ENCODE measurements at places on chromosomes 16 and 17.

GRCh38 chr17:50106393-50107131 is 11.4 kb downstream of the PDK2 start:
- no peak for DNase-seq

GRCh38 chr16:20289571-20289970 is 37.7 kb downstream of the GP2 start:
- DNase-seq: no peak

DNA sequence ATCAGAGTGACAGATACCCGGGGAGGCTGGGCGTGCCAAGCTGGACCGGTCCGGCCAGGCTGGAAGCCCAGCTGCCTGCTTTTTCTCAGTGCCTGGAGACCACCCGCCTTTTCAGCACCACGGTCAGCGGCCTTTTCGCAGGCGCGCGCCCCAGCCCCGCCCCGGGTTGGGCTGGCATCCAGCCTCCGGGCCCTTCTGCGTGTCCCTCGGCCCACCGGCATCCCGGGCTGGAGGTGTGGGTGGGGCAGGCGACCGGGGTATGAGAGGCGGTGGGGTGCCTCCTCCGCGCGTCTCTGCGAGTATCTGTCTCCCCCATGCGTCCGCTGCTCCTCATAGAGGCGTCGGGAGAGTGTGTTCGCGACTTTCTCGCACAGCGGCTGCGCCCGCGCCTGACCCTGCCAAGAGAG is 102.5 kb downstream of the MRM1 start:
- DNase-seq: no peak

DNA sequence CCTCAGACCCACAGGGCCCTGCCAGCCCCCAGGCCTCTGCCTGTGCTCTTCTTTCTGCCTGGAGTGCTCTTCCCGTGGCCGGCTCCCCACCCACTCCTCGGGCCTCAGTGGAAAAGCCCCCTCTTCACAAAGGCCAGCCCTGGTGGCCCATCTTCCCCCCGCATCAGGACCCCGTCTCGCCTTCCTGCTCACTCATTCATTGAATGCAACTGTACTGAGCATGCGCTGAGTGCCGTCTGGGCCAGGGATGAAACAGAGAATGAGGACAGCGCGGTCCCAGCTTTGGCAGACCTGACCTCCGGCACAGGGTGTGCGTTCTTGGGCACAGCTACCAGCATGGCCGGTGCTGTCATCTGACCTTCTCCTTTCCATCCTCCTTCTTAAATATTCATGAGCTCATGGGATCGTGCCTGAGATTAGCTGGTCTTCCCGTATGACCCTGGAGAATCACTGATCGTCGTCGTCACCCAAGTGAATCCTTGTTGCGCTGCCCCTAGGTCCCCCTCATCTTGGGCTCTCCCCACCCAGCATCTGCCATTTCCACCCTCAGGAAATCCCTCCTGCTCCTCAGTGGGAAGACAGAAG is 16.4 kb upstream of the OSGIN1 start:
- DNase-seq: no peak

- DNase-seq: no peak
Measured at GRCh38 chr17:62791767-62792446, 16.2 kb downstream of the MARCHF10 start.

- no peak for DNase-seq
Measured at GRCh38 chr16:2767140-2767731, 9.8 kb downstream of the ELOB start.

DNA sequence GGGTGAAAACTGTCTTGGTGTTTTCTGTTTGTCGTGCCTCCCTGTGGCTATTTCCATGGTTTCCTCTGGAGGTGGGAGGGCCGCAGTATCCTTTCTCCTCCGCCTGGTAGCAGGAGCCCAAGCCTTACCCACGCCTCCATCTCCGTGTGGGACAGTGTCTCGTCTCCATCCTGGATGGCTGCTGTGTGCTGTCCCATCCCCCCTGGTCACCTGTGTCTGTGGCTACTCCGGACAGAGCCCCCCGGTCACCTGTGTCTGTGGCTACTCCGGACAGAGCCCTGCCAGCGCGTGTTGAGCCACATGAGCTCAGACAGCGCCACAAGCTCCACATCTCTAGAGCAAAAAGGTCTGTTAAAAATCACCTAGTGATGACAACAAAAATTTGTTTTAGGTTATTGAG is 198.2 kb upstream of the CHMP6 start:
- DNase-seq: no peak

DNA sequence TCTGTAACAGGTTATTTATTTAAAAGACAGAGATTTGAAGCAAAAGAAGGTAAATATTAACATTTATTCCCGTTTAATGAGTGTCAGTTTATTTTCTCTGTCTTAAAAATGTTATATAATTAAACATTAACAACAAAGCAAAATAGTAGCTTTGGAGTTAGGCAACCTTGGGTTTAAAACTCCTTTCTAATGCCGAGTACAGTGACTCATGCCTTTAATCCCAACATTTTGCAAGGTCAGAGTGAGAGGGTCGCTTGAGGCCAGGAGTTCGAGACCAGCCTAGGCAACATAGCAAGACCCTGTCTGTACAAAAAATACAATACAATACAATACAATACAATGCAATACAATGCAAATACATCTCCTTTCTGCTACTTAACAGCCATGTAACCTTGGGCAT is 128.7 kb downstream of the CHD9 start:
- DNase-seq: no peak

DNA sequence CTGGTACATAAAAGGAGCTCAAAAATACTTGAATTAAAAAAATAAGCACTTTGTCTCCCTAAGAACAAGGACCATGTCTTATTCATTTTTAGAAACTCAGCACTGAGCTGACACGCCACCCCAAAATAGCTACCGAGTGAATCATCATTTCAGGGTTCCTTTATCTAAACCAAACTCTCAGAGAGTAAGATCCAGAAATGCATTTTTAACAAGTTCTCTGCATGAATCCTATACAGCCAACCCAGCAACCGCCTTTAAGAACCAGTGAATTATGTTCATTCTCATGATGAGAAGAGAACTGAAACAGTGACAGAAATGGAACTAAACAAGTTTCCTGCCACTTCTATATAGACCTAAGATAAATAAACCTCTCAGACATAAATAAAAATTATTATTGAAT is 8.7 kb downstream of the C16orf87 start:
- DNase-seq: no peak

GRCh38 chr16:30060836-30061554 is 4.6 kb upstream of the ALDOA start:
- no peak for DNase-seq

- no peak for DNase-seq
Measured at GRCh38 chr16:2960183-2961010, 3.7 kb upstream of the KREMEN2 start.

GRCh38 chr17:16443511-16444257 is 28.3 kb downstream of the TRPV2 start:
- no peak for DNase-seq

DNA sequence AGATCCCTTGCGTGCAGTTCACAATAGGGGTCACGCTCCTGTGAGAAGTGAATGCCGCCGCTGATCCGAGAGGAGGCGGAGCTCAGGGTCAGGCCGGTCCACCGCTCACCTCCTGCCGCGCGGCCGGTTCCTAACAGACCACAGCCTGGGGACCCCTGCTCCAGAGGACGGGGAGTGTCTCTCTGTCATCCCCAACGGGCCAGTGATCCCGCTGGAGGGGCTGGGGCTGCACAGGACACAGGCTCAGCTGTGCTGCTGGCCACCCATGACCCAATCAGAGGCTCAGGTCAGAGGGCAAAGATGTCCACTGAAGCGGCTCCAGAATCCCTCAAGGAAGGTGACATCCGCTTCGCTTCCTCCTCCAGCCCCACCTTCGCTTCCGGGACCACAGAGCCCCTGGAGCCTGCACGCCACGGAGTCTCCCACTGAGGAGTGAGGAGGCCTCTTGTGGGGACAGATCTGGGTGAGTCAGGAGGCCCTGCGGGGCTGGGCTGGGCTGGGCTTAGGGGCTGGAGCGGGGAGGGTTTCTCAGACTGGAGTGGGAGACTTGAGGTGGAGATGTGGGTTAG is 115.4 kb downstream of the METRNL start:
- DNase-seq: no peak

DNA sequence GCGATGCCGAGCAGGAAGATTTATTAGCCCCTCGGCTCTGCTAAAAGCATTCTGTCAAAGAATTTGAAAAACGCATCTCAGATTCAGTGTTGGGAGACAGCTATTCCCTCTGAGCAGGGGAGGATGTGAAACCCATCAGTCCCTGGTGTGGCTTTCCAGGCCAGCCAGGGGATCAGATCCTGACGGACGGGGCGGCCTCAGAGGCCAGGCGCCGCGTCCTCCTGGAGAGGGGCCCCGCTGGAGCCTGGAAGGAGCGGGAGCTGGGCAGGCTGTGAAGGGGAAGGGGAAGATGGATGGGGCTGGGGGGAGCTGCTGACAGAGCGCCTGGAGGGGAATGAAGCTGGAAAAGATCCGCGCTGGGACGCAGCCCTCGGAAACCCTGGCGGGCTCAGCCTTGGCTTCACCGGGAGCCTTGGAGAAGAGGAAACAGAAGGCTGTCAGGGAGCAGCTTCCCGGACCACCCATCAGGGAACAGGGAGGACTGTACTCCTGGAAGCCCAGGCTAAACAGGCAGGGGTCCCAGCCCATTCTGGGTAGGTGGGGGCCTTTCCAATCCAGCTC is 358.0 kb downstream of the C16orf95 start:
- no peak for DNase-seq

GRCh38 chr17:28908640-28909167 is 5.8 kb upstream of the DHRS13 start:
- no peak for DNase-seq

DNA sequence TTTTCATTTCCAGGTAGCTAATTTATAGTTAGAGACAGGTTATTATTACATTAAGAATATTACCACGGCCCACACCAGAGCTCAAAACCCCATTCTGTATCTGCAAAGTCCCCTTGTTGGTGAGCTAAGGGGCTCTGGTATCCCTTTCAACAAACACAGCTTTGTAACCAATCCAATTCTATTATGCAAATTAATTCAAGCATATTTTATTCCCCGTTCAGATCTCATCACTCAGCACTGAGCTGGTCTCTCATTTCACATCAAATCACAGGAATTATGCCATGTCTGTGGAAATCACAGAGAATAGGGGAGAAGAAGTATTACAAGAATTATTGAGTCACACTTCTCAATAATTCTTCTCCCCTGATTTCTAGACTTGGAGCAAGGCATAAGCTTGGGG is 111.7 kb downstream of the CDH11 start:
- no peak for DNase-seq

DNA sequence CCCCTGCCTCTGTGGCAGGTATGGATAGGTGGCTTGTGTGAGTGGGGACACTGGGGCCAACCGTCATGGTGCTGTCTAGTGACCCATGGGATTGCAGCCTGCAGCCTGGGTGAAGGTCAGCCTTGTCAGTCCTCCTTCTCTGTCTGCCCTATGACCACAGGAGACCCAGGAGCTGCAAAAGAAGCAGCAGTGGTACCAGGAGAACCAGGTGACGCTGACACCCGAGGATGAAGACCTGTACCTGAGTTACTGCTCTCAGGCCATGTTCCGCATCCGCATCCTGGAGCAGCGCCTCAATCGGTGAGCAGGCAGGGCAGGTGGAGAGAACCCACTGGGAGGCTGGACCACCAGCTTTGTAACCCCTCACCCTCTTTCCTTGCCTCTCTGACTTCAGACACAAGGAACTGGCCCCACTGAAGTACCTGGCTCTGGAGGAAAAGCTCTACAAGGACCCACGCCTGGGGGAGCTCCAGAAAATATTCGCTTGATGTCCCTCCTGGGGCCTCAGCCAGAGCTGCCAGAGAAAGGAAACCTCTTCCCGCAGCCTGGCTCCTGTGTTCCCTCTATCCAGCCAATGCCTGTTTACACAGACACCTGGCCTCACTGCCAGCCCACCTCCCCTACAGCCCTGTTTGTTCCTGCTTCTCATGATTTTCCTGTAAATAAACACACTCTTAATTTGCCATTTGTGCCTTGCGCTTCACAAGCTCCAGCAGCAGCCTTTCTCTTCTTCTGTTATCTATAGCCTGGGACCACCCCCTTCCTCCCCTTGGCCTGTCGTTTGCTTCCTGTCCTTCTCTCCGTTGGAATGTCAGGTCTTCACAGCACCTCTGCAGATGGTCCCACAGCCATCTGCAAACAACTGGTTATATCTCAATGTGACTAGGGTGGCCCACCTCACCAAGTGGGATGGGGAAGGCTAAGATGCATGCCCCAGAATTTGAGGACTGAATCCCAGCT is 4.5 kb upstream of the KATNB1 start:
- no peak for DNase-seq

DNA sequence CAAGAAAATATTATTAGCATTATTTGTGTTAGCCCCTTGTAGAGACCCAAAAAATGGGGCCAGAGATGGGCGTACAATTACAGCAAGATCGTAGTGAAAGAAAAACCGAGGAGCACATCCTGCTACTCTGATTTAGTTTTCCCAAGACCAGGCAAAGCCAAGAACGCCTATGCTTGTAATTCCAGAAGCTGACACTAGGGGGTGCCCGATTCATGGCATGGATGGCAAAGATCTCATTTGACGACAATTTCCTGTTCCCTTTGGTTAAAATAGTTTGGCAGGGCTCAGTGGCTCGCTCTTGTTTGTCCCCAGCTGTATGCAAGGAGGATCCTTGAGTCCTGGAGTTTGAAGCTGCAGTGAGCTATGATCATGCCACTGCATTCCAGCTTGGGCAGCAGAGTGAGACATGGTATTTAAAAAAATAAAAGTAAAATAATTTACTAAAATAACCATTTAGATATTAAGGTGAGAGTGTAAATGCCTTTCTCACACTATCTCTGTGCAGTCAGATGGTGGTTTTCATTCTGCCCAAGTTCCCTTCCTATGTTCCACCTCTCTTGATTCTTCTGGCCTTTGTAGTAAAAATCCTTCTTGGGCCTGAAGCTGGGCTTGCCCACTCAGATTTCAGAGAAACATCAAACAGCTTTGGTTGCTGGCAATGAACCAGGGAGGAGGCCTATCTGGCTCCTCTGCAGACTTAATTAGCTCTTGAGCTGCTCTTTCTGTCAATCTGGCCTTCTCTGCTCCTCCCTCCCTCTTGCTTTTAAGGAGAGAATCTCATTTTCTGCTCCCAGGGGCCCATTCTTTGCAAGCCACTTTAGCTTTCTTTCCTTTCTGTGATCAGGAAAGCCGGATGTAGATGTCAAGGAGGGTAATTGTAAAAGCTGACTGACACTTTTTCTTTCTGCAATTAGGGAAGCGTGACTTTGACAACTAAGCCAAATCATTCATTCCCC is 31.2 kb downstream of the TMEM238L start:
- DNase-seq: no peak

DNA sequence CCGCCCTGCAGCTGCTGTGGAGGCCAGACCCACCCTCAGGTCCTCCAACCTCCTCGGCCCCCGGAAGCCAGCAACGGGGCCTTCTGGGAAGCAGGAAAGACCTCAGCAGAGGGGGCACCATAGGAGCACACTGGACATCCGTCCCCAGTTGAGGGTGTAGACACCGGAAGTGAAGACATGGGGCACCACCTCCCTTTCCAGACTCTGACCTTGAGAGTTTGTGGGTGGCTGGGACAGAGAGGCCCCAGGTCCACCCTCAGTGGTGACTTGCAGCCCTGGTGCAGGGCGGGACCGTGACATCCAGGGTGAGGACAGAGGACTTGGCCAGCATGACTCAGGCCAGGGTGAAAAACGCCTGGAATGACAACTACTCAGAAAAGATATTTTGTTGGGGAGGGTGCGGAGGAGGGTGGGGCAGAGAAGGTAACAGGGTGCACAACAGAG is 19.9 kb downstream of the CEP295NL start:
- DNase-seq: no peak
